ENCODE measurements at places on chromosomes 1 and 21.

GRCh38 chr1:183720028-183720427 is 66.9 kb upstream of the APOBEC4 start:
- no peak for DNase-seq

DNA sequence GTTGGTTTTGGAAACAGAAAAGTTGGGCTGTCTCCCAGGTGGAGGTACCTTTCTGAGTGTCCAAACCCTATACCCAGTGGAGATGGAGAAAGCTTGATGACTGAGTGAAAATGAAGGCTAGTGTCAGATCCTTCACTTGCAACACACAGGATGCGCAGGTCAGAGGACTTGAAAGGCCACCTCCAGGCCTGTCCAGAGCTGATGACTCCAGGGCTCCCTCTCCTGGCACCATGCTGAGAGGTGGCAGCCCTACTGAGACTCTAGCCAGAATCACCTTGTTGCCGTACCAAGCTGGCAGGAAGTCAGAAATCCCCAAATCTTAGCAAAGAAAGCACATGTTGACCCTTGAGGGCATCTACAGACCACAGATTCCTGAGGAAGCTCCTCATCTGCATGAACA is 16.4 kb downstream of the KNCN start:
- no peak for DNase-seq

GRCh38 chr1:202697038-202697437 is 13.2 kb downstream of the SYT2 start:
- DNase-seq, result no peak

DNA sequence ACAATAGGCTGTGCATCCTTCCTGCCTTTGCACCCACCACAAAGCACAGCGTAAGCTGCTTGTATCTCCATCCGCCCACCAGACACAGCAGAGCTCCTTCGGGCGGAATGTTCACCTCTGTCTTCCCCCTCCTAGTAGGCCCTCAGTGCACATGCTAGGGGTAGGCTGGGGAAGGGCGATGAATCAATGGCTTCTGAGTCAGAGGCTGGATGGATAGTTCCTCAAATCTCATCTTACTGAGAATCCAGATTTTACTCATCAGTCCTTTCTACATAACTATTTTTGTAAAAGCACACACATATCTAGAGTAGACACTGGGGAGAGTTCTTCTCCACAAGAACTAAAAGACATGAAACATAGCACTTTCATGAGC is 73.8 kb downstream of the BCAR3 start:
- DNase-seq, result no peak
